ENCODE measurements at places on chromosomes 11 and 22.

DNA sequence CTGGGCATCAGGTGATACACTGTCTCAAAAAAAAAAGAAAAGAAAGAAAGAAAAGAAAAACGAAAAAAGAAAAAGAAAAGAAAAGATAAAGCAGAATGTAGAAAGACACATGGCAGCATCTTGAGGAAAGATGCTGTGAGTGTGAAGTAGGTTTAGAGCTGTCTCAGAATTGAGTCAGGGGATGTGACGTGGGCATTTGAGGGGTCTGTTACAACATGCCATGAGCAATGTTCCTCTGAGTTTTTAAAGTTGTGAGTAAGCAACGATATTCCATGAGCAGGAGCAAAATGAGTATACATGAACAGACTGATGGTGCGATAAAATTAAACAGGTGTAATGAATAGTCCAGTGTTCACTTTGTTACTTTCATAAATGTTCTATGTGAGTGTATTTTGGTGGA lies 11.3 kb upstream of the QSER1 start:
- no peak for DNase-seq

GRCh38 chr11:112024178-112024772 lies 933 bp upstream of the DLAT start:
- DNase-seq: no peak

DNA sequence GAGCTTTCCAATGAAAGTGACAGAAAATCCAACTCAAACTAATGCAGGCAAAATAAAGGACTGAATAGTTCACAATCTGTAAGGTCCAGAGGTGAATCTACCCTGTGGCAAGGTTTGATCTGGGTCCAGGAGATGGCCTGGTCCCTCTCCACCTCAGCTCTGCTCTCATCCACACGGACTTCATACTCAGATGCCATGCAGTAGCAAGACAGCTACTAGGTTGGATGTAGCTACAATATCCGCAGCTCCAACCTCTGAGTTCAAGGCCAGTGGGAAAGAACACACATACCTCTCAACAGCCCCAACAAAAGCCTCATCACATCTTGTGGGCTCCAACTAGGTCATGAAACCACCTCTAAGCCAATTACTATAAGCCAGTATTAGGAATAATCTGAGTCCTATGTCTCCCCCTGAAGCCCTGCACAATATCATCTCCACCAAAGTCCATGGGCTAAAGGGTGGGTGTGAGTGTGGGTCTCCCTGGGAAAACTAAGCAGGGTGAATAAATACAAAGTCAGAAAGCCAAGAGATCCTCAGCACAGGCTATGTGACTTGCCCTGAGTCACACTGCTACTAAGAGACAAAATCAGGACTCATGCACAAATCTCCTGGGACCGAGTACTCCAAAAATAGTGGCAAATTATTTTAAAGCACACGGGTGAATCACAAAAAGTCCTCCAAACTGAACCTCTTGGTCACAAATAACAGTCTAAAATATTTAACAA lies 78.8 kb downstream of the LARGE1 start:
- DNase-seq: no peak

- DNase-seq: no peak
Measured at GRCh38 chr11:131694526-131695424, 324.4 kb downstream of the NTM start.

- no peak for DNase-seq
Measured at GRCh38 chr22:43972931-43973462, 17.8 kb downstream of the SAMM50 start.

- no peak for DNase-seq
Measured at GRCh38 chr11:124176925-124177715, 6.0 kb upstream of the OR10D3 start.

GRCh38 chr11:110491577-110492320 lies 62.0 kb downstream of the FDX1 start:
- DNase-seq: no peak

DNA sequence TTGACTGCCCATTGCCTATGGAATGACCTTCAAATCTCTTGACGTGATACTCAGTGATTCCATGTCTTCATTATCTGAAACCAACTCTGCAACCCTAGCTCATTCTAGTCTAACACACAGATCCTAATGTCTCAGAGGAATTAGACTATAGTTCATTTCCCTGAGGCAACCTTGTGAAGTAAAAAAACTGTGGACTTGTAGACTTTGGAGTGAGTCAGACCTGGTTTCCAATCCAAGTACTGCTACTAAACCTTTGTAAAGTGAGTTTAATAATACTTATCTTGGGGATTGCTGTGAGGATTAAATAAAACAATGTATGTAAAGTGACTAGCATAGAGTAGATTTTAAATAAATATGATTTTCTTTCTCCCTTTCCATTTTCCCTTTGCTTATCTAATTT lies 226.1 kb downstream of the BLID start:
- DNase-seq: no peak

GRCh38 chr11:64122411-64123410 lies 43.2 kb downstream of the MACROD1 start:
- no peak for DNase-seq

GRCh38 chr11:75244052-75244814 lies 3.7 kb downstream of the TPBGL start:
- no peak for DNase-seq

DNA sequence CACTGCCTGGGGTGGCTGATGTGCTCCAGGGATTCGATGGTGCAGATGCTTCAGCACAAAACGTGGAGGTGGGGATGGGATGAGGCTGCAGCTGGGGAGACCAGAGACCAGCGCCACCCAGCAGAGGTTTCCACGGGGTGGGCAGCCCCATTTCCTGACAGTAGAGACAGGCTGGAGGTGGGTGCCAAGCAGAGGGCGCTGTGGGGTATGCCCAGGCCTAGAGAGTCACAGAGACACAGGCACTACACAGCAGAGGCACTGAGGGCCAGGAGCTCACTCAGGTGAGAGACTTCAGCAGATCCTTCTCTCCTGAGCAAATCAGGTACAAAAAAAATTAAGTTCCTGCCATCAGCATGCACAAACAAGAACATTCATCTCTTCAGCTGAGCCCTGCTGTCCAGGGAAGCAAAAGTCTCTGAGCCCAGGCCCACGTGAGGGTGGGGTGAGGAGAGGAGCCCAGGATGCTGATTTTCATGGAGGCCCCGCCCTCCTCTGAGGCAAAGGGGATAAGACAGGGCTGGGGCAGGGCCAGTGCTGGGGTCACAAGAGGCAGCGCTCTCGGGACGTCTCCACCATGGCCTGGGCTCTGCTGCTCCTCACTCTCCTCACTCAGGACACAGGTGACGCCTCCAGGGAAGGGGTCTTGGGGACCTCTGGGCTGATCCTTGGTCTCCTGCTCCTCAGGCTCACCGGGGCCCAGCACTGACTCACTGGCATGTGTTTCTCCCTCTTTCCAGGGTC lies 53.1 kb downstream of the GGTLC2 start:
- DNase-seq: no peak

DNA sequence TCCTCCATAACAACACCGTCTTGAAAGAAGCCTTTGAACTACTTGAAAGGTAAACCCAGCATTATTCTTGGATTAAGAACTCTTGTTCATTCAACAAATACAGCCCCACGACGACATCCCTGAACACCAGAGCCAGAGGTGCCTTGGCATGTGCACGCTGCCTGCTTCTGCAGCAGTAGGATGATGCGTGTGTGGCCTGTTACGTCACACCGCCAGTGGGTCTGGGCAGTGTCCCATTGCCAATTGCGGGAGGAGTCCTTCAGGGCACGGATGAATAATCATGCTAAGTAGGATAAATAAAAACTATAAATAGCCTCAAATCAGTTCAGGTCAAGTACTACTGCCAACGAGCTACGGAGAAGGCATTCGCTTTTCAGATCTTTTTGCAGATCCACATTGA lies 380.5 kb downstream of the SHANK2 start:
- no peak for DNase-seq

GRCh38 chr11:1501421-1502167 lies 15.0 kb upstream of the MOB2 start:
- DNase-seq: no peak

DNA sequence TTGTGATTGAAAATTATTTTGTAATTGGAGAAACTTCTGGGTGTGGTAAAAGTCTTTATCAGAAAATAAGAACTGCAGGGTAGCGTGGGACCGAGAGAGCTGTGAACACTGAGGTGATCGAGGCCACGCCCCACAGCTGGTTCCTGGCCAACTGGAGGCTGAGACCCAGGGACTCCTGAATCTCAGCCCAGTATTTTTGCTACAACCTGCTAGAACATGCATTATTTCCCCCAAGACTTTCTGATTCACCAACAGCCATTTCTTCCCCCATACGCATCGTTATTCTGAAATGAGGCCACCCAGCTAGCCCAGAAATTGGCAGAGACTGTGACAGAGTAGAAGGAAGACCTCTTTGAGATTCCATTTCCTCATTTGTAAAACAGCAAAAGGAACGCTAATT lies 3.4 kb upstream of the FGF19 start:
- DNase-seq: no peak

- no peak for DNase-seq
Measured at GRCh38 chr11:128670631-128671030, 23.2 kb upstream of the FLI1 start.

DNA sequence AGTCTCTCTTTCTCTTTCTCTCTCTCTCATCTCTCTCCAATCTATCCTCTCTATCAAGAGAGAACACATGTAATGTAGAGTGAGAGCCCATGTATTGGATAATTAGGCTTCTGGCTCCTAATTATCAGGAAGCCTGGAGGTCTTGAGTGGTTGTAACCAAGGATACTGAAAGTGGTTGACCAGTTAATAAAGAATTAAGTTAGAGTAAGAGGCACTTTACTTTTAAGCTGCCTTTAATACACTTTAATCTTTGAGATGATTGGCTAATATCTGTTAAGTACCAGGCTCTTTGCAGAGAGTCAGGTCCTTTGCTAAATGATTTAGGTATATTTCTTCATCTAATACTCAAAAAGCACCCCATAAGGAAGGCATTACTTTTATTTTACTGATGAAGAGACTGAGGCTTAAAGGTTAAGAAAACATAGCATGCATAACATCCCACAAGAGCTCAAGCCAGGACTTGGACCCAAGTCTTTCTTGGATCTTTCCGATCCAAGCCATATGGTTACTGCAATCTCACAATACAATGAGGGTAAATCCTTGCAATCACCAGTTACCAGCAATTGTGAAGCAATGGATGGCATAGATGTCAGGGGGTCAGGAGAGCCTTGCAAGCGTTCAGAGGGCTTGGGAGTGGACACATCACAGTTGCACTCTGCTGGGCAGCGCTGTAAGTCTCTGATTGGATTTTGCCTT lies 22.1 kb downstream of the CD44 start:
- DNase-seq: no peak

GRCh38 chr22:22746963-22747933 lies 102.8 kb downstream of the GGTLC2 start:
- no peak for DNase-seq

- no peak for DNase-seq
Measured at GRCh38 chr11:13503393-13503792, 7.6 kb upstream of the PTH start.

DNA sequence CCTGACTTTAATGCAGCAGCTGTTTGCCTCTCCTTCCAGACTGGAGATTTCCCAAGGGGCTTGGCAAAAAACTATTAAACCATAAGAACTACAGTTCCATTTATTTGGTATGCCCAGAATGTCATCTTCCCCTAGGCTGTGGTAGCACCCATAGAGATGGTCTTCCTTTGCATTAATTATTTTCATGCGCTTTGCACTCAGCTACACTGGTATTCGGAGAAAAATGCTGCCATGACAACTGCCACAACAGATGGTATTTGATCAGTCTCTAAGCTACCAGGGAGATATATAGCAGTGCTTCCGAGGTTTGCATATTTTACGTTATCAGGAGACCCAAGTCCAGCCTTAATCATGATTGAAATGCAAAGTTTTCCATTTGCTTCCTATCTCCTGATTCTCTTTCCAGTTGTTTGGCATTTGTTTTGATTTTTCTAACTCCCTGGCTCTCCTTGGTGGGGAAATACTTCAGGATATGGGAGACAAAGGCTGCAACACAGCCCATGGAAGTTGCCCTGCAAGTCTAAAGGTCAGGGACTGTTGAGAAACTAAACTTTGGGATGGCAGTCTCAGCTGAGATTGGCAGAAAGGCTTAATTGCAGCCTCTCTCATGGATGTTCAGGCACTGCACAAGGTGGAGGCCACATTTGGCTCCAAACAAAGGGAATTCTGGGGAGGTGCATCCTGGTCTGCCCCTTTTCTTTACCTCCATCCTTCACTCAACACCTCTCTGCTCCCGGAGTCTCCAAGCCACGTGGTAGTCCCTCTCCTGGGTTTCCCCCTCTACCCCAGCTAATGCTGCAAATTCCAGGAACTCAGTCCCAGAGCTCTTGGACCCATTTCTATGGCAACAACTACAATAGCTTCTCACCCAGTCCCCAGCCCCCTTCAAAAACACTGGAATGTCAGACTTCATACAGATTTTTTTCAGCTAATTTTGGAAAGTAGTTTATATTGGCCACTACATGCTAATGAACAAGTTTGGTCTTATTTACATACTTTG lies 151.8 kb downstream of the NAV2 start:
- no peak for DNase-seq

GRCh38 chr11:30312243-30312642 lies 10.7 kb upstream of the ARL14EP start:
- no peak for DNase-seq

DNA sequence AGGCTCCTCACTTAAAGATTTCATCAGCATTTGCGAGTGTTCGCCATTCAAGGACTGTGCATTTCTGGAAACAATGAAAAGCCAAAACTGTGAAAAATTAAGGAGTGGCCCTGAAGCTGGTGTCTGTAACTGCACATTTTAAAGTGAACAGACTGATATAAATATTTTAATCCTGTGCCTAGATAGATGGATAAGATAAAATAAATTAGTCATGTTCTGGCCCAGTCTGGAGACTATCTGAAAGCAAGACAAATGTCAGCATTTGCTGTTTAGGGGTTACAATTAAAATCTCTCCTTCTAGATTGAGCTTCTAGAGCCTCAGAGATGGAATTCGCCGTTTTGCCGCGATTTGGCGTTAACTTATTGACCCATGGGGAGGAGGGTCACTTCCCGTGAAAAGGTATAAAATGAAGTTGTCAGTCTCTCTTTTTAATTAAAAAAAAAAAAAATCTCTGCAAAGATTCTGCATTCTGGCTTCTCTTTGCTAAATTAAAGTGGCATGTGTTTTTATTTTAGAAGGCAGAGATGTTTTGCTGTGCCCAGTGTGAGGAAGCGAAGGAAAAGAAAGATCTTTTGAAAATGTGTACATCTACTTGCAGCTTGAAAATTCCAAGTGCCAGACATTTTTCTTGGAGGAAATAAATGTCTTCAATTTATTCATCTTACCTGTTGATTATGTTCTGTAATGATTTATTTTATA lies 79.7 kb upstream of the WNT7B start:
- DNase-seq: no peak
